ENCODE measurements at places on chromosomes 2 and 18.

DNA sequence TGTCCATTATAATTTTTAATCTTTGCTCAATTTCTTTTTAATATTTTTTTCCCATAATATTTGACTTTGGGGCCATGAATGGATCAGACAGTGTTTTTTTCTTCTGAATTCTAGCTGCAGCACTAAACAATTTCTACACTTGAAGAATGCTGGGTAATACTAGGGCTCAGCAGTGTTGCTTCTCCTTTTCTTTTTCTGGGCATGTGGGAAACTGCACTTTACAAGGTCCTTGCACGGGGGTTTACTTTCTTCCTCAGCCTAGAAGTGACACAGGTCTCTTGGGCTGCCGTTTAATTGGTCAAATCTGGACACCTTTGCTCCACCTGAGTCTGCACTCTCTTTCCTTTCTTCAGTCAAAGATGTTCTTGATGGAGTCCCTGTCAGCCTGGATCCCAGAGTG is 135.4 kb upstream of the APCDD1 start:
- DNase-seq, result no peak

DNA sequence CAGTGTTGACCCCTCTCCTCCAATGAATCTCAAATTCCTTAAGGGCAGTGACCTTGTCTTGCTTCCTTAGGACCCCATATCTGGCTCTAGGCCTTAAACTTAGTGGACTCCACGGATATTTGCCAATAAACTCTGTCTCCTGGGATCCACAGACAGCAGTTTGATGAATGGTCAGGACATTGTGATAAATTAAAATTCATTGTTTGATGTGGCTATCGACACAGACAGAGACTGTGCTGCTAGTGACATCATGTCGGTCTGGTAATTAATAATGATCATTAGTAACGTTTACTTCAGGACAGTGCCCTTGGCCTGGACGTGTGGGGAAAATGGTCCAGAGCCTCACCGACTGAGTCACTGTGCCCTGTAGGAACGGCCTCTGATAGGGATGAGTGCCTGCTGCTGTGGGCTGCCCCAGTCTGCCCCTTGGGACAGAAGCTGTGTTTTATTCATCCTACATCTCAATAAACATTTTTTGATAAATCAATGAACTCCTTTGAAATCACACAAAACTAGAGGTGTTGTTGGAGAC is 5.2 kb upstream of the SLC35F6 start:
- no peak for DNase-seq

- no peak for DNase-seq
These were observed 34.4 kb upstream of the PARD3B start for GRCh38 chr2:204510709-204511420.

DNA sequence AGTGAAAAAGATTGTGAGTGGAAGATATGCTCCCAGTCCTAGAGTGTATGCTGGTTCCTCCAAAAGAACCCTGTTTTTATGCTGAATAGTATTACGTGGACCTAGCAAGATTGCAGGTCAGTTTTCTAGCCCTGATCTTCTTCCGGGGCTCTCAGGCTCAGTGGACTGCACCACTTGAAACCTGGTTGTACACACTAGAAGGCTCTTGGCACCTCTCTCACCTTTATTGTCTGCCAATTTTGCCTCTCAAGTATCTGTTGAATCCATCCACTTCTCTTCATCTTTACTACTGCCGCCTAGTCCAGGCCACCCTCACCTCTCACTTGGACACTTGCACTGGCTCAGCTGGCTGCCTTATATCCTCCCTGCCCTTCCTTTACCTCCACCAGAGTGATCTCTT is 16.8 kb downstream of the TTC39C start:
- no peak for DNase-seq

DNA sequence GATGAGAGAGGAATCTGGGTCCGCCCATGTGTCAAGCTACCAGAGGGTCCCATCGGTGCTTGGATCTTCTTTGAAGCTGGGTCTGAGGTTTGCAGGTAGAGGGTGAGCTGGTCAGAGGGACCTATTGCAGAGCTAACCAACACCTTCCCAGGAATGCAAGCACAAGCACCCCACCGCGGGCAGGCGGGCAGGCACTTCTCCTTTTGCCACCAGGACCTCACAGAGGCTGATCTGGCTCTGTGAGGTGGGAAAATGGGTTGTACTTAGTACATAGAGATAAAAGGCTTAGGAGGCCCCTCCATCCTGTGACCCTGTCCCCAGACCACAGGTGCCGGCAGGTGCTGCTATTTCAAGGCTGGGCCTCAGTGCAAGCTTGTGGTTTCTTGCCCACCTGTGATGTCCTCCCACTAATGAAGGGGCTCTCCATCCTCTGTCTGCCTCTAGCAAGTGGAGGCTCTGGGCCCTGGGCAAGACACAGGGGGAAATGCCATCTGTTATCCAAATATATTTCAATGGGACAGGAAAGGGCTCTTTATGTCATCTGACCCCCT is 31.4 kb upstream of the IL37 start:
- no peak for DNase-seq

GRCh38 chr2:180722551-180723239 is 257.7 kb upstream of the UBE2E3 start:
- DNase-seq, result no peak

GRCh38 chr2:158823486-158824237 is 28.5 kb downstream of the DAPL1 start:
- no peak for DNase-seq

DNA sequence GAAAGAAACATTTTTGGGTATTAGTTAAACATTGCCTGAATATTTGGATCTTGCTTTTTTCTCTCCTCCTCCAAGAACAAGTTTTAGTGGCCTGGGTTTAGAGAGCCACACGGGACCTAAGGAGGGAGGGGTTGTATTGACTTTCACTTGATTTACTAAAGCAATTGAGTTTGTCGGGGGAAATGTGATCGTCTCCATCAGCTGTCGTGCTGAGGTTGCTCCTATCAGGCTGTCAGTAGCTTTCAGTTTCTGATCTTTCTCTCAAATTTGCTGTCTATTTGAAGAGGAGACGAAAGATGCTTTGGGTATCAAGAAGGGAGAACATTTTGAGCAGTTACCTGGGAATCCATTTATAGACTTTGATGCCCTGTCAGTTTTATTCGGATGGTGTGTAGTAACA is 106.0 kb downstream of the SETBP1 start:
- no peak for DNase-seq

GRCh38 chr2:71552861-71553301 is 99.5 kb downstream of the DYSF start:
- DNase-seq, result no peak

DNA sequence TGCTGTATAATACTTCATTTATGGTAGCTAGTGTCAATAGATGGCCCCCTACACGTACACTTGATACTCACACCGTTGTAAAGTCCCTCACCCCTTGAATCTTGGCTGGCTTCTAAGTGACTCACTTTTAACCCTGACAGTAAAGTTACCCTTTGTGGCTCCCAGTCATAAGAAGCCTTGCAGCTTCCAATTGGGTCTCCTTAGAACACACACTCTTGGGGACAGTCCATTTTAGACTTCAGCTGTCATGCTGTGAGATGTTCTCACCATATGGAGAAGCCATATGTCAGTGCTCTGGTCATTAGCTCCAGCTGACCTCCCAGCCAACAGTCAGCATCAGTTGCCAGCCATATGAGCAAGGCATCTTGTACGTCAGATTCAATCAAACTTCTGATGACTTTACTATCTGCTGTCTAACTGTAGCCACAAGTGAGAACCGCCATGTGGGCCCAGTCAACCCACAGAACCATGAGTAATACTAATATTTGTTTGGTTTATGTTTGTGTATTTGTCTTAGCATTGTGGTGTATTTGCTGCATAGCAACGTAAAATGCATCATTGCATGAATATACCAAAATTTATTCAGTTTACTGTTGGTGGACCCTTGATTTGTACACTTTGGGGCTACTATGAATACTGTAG is 68.3 kb downstream of the PTPN4 start:
- DNase-seq, result no peak

DNA sequence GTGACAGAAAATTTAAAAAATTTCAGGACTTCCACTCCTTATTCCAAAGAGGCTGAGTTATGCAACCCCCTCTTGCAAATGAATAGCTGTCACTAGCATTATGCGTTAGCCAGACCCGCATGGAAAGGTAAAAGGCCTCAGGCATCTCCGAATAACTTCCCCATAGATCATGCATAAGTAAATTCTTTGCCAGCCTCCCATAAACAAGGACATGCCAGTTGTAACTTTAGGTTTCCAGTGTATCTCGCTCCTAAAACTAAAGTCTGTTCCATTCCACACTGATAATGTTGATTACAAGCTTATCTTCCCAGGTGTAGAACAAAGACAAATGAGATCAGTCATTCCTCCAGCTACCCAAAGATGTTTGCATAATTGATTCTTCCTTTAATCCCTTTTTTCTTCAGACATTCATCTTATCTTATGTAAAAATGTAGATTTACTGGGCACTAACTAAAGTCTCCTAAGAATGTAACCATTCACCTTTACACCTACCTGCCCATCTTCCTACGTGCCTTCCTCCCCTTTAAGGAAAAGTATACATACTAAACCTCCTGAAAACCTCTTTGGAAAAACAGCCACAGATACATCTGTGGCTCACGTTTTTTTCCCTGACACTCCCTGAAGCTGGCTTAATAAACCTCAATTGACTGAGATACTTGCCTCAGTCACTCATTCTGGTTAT is 13.6 kb upstream of the NFU1 start:
- DNase-seq, result no peak

GRCh38 chr2:159140070-159140769 is 146.3 kb downstream of the WDSUB1 start:
- DNase-seq, result no peak

- no peak for DNase-seq
These were observed 24.8 kb downstream of the FMNL2 start for GRCh38 chr2:152359573-152360363.

DNA sequence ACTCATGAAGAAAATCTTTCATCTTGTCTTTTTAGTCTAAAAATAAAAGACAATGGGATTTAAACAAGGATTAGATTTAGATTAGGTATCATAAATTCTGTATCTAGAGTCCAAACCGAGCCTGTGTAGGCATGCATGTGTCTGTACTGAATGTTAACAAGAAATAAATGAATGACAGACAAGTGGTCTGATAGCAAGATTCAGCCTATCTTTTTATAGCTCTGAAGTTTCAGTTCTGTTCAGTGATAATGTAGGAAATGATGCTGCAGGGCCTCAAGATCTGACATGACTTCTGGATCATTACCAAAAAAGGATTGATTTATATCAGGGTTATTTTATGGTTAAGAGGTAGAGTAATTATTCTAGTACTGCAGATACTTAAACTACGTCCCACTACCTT is 137.0 kb upstream of the ATP5MC3 start:
- DNase-seq, result no peak

- DNase-seq, result no peak
These were observed 635 bp upstream of the ADRA2B start for GRCh38 chr2:96116879-96117533.

- DNase-seq, result peak; percentile 77
These were observed 1.4 kb downstream of the FZD5 start for GRCh38 chr2:207768168-207768865.

GRCh38 chr18:34117319-34117718 is 107.4 kb downstream of the NOL4 start:
- DNase-seq, result no peak

- no peak for DNase-seq
These were observed 10.7 kb downstream of the OSBPL6 start for GRCh38 chr2:178204977-178205376.

DNA sequence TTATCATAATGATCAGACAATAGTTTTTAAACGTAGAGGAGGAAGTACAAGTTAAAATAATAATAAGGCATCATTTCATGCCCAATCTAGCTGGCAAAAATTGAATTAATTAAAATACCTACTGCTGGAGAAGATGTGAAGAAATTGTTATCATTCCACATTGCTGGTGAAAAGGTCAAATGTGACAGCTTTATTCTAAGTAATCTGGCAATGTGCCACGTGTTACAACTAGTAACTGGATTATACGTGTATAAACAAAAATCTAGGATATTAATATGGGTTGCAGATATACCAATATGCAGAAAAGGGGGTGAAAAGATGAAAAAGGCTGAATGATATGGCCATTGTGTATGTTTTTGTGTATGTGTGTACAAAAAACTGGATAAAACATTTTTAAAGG is 32.4 kb downstream of the SMAD2 start:
- no peak for DNase-seq

- DNase-seq, result peak; percentile 64
These were observed 38.2 kb downstream of the CYP27C1 start for GRCh38 chr2:127181851-127182250.

GRCh38 chr18:56085551-56085950 is 497.6 kb upstream of the TCF4 start:
- no peak for DNase-seq

- DNase-seq, result no peak
These were observed 59.6 kb downstream of the TRPM8 start for GRCh38 chr2:233976690-233977294.

GRCh38 chr18:59515147-59515546 is 156.1 kb upstream of the LMAN1 start:
- DNase-seq, result no peak

- no peak for DNase-seq
These were observed 1.4 kb downstream of the CAD start for GRCh38 chr2:27218614-27219013.

DNA sequence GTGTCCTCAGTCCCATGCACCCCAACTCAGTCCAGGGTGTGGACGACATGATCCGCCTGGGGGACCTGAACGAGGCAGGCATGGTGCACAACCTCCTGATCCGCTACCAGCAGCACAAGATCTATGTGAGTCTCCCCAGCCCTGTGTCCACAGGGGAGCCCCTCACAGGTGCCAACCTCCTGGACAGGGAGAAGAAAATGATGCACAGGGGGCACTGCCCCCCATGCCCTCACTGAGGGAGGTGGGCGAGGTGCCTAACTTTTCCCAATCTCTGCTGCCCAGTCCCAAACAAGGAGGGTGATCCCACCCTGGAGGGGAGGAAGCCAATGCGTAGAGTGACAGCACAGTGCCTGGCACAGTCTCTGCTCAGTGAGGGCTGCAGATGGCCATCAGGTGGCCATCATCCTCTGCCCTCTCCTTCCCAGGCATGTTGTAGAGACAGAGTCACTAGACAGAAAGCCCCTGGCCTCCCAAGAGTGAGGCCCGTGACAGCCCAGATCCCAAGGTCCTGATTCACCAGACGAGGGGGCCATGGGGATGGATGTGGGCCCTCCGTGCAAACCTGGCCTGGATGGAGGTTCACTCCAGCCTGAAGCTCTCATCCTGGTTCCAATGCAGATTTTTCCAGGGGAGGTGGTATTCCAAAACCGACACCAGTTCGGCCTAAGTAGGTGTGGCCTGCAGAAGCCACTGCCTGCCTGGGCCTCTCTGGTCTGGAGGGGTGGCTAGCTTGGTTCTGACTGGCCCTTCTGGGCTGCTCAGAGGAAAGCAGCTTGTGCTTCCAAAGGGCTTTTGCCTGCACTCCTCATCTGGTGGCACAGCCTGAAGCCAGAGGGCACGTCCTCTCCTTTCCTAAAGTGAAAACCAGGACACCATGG is 30.0 kb downstream of the MYO7B start:
- DNase-seq, result peak; percentile 29

- no peak for DNase-seq
These were observed 608.7 kb upstream of the REG3G start for GRCh38 chr2:78416625-78417300.

Measured in coronary artery (tissue), 2 donors.